Thymus (tissue), 14 donors: ENCODE measurements at places on chromosomes 13 and 19. TPM values are rescaled to one million over a fixed set of nuclear protein-coding genes. Genes with fewer than 3 reads are reported as not detected.
A peak's percentile ranks its signal among the peaks of the same experiment; 100 is the strongest.

DNA sequence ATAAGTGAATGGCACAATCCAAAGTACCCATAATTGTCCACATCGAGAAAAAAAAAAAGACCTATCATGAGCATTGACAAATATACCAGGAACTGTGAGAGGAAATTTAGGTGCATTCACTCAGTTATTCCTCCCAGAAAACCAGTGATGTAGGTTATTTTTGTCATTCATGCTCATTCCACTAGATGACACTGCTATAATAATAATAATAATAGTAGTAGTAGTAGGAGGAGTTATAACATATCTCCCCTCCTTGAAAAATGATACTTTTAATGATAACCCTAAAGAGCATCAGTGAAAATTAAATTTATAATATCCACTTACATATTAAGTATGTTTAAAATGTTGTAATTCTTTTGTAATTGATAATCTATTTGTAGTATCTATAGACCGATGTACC, 463.9 kb upstream of the MIR17HG start:
- no peak overlapping the region for H3K4me3 ChIP-seq

GRCh38 chr13:93674337-93674755, 447.7 kb downstream of the GPC6 start:
- H3K36me3 ChIP-seq: no peaks in the 10 kb centered on the region
- H3K27me3 ChIP-seq: no peaks in the 10 kb centered on the region
- no peaks in the 10 kb centered on the region for H3K4me1 ChIP-seq
- DNase-seq: no peak

GRCh38 chr19:15332311-15332996, at the start of gene BRD4:
Gene BRD4, minus strand, starts transcription at chr19:15332539. Its CDS starts 59,440 bp downstream, at chr19:15273099.
- H3K27ac ChIP-seq: peak within 1 kb of the TSS; percentile 98
- H3K36me3 ChIP-seq: no peaks in the 10 kb centered on the region
- peak within 1 kb of the TSS; percentile 94 for H3K4me3 ChIP-seq

DNA sequence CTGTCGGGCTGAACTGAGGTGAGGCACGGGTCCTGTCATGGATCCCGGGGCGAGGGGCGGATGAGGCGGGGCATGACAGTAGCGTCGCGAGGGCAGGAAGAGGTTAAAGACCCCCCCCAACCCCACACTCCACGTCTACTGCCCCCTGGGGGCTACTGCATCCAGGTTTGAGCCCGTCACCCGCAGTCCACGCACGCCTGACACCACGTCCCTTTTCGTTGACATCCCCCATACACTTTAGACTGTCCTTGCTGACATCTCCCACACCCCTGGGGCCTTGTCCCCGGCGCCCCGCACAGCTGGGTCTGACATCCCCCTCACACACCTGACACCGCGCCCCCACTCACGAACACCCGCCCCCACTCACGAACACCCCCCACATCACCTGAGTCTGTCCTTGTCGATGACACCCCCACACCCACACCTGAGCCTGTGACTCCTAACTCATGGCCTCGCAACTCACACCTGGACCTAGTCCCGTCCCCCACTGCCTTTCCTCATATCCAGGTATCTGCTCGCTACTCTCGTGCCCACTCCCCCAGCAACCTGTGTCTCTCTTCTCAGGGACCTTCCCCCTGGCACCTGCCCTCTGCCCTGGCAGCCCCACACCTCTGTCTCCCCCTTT, 416 bp downstream of the SLC25A42 start:
- H3K27ac ChIP-seq: peak overlapping the region; percentile 81
- H3K27me3 ChIP-seq: no peaks in the 10 kb centered on the region
- peak overlapping the region; percentile 75 for H3K4me3 ChIP-seq
- no peak for DNase-seq
- H3K4me1 ChIP-seq: peaks cover 73% of the 10 kb centered on the region

DNA sequence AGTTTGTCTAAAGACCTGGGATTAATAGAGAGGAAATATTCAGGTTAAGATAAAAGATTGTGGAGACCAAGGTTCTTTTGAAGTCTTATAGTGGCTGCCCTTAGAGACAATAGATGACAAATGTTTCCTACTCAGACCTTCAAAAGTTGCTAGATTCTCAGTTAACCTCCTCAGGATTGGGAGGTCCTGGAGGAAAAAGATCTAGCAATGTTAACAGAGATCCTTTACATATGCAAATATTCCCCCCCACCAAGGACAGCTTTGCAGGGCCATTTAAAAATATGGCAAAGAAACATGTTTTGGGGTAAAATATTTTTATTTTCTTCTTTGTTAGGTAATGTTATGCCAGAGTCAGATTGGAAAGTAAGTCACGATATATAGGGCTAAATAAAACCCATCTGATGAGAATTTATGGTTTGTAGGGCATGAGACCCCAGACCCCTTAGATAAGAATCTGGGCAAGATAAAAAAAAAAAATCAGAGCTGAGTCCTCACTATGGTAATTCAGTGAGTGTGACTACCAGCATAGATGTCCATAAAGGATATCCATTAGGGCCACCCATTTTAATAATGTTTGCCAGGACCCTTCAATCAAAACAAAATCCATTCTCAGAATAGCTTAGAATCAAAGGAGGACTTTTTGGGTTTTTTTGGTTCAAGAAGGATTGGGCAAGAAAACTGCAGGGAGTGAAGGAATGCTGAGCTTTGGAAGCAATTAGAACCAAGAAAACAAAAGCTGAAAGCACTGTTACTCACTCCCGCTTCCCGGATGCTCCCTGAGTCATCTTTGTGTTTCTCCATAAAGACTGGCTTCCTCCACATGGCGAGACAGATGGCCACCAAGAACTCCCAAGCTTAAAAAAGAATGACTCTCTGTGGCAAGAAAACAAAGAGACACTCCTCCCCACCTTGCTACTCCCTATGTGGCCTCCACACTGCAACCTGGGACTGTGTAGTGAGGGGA, 28.2 kb downstream of the VSTM1 start:
- H3K4me3 ChIP-seq: no peak overlapping the region
- no peaks in the 10 kb centered on the region for H3K36me3 ChIP-seq
- no peak for DNase-seq
- no peaks in the 10 kb centered on the region for H3K27me3 ChIP-seq

- no peaks in the 10 kb centered on the region for H3K27me3 ChIP-seq
- H3K27ac ChIP-seq: no peak overlapping the region
- H3K4me1 ChIP-seq: peaks cover 32% of the 10 kb centered on the region
- H3K4me3 ChIP-seq: no peak overlapping the region
- no peaks in the 10 kb centered on the region for H3K36me3 ChIP-seq
These were observed 11.2 kb upstream of the ARHGEF18 start for GRCh38 chr19:7337380-7338194.

- no peak overlapping the region for H3K27ac ChIP-seq
- no peak overlapping the region for H3K4me3 ChIP-seq
- no peak for DNase-seq
These were observed 222.8 kb downstream of the NDFIP2 start for GRCh38 chr13:79703772-79704171.

DNA sequence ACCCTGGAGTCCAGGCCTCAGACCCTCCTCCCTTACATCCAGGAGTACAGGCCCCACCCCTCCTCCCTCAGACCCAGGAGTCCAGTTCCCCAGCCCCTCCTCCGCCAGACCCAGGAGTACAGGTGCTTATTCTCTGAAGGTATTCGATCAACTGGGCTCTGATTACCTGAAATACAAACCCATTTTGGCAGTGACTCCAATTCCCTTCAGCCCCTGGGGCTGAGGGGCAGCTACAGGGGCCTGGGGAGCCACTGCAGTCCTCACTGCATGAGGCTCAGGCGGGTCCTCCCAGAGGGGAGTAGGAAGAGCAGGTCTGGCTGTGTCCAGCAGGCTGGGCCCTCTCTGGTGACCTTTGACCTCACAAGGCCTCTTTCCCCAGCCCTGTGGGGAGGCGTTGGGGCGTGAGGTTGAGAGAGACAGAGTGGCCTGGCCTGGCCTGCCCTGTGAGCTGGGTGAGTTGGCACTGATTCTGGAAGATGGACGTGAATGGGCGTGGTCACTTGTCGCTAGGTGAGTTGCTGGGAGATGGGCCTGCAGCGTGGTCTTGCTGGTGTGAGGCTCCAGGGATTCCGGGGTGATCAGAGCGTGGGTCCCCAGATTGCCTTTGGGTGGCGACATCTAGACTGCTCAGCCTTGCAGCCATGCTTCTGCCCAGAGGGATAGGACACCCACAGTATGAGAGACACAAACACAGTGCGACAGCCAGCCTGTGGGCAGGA, 3.1 kb downstream of the BCAT2 start:
- peaks cover 7% of the 10 kb centered on the region for H3K36me3 ChIP-seq
- no peak overlapping the region for H3K27ac ChIP-seq
- peaks cover 15% of the 10 kb centered on the region for H3K27me3 ChIP-seq
- H3K4me1 ChIP-seq: peaks cover 7% of the 10 kb centered on the region
- no peak overlapping the region for H3K4me3 ChIP-seq

DNA sequence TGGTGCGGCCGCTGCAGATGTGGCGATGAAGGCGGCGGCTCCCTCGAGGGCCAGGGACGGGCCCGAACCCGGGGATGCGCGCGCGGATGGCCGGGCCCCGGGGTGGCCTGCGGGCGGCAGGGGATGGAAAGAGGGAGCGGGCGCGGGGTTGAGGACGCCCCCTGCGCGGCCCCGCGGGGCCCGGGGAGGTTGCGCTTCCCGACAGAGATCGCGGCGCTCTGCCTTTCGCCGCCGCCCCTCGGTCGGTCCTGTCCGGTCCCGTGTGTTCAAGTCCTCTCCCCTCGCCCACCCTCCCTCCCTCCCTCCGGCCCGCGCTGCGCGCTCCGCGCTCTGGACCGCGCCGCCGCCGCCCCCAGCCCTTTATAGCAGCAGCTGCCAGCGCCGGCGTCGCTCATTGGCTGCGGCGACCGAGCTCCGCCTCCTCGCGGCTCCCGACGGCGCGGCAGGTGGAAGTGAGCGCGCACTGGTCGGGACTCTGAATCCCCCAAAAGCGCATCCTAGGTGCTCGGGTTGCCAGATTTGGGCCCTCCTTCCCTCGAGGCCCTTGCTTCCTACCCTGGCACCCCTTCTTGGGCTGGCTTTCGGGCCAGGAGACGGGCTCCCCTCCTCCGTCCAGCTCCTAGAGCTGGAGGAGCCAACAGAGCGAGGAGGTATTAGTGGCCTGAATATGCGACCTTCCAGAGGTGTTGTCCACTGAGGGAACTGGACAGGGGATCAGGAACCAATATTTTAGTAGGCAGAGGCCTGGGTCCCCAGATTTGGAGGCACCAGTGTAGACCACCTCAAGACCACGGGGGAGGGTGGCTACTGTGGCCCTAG, at the start of gene ELAVL3:
TSS of gene ELAVL3 (minus strand) at position 332 of the 819 bp plus-strand sequence. CDS start 438 bp downstream, outside the sequence.
- peaks cover 26% of the 10 kb centered on the region for H3K4me1 ChIP-seq
- no peak within 1 kb of the TSS for H3K4me3 ChIP-seq
- H3K36me3 ChIP-seq: peaks cover 16% of the 10 kb centered on the region
- no peak within 1 kb of the TSS for H3K27ac ChIP-seq
- DNase-seq: no peak
- peaks cover 71% of the 10 kb centered on the region for H3K27me3 ChIP-seq

DNA sequence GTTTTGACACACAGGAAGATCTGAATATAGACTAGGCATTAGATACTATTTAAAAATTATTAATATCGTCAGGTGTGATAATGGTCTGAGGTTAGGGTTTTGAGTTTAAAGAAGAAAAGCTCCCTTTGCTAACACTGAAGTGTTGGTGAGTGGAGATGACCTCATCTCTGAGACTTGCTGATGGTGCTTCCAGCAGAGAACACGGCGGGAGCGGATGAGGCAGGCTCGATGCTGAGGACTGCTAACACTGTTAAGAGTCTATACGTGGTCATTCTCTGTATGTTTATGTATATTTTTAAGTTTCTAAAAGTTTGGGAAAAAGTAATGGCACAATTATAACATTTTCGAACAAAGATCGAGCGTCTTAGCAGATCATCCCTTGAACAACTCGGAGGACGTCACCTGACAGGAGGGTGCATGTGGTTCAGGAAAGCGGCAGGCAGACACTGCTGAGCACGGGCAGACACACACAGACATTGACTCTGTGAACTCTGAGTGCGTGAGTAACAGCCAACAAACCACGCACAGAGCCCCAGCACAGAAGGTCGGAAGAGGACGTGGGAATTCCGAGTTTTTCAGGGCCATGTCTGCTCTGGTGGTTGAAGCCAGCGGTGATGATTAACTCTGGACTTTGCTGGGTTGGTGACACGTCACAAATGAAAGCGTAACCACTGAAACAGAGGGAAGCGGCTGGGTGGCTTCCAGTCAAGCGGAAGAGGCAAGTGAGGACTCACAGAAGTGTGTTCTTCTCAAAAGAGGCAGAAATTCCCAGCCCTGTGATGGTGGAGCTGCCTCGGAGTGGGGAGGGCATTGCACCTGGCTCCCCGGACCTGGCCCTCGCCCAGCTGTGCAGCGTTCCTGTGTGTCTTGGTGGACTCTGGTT, 91.9 kb upstream of the TEX29 start:
- no peak overlapping the region for H3K4me3 ChIP-seq
- no peak for DNase-seq
- H3K27ac ChIP-seq: no peak overlapping the region

GRCh38 chr19:58578012-58578925, 5.1 kb upstream of the MZF1 start:
- H3K4me3 ChIP-seq: no peak overlapping the region
- peaks cover 25% of the 10 kb centered on the region for H3K4me1 ChIP-seq
- H3K27me3 ChIP-seq: no peaks in the 10 kb centered on the region
- peaks cover 17% of the 10 kb centered on the region for H3K36me3 ChIP-seq

- H3K4me3 ChIP-seq: no peak overlapping the region
- H3K4me1 ChIP-seq: no peaks in the 10 kb centered on the region
- H3K27me3 ChIP-seq: no peaks in the 10 kb centered on the region
- H3K36me3 ChIP-seq: no peaks in the 10 kb centered on the region
- H3K27ac ChIP-seq: no peak overlapping the region
These were observed 192.3 kb downstream of the MZT1 start for GRCh38 chr13:72534951-72535640.

DNA sequence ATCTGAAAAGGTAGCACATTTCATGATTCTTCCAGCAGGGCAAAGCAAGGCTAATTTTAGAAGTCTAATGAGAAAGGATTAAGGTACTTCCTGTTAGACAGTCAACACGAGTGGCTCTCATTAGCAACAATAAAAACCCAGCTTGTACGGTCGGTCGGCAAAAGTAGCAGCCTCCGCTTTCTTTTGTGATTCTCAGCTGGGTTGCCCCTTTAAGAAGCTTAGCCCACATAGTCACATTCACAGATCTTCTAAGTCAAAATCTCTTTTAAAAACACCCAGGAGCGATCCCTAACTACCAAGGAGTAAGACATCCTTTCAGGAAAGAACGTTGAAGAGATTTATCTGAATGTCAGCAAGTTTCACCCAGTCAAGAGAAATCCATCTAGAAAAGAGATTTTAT, 684.8 kb downstream of the DIAPH3 start:
- no peak overlapping the region for H3K27ac ChIP-seq
- no peaks in the 10 kb centered on the region for H3K27me3 ChIP-seq
- no peaks in the 10 kb centered on the region for H3K4me1 ChIP-seq

GRCh38 chr19:38706792-38707511, 37.3 kb downstream of the CAPN12 start:
- peaks cover 22% of the 10 kb centered on the region for H3K4me1 ChIP-seq
- H3K36me3 ChIP-seq: peaks cover 45% of the 10 kb centered on the region
- H3K27ac ChIP-seq: no peak overlapping the region
- no peaks in the 10 kb centered on the region for H3K27me3 ChIP-seq

The IRGC gene
- total RNA-seq: not detected

The TNFSF13B gene
- 12.2 TPM for total RNA-seq

The NCAN gene
- total RNA-seq: 0.14 TPM

The WDR87 gene
- under 0.01 TPM for total RNA-seq

The HPN gene
- 0.66 TPM for total RNA-seq

The IGFL1 gene
- 0.99 TPM for total RNA-seq

The CALR3 gene
- total RNA-seq: 0.05 TPM

The SPATA13 gene
- 18.7 TPM for total RNA-seq

The NKPD1 gene
- 0.14 TPM for total RNA-seq

The OR10H4 gene
- not detected for total RNA-seq

The RFPL4A gene
- 0.33 TPM for total RNA-seq
